ENCODE measurements at places on chromosomes 5 and 9. TPM values are rescaled to one million over a fixed set of nuclear protein-coding genes. Genes with fewer than 3 reads are reported as not detected.

Gene TYRP1
- 1.2 TPM for total RNA-seq

Gene PCDHGA11
- 13.2 TPM for total RNA-seq

Gene PCDHB12
- total RNA-seq = 9.2 TPM

Gene SURF6
- 2.9 TPM for total RNA-seq

Gene PCDHGC4
- total RNA-seq = 8.0 TPM

Gene GGTA1
- 16.3 TPM for total RNA-seq

Gene ABCA2
- 36.9 TPM for total RNA-seq

Gene CAMK4
- total RNA-seq = 1.1 TPM

Gene PCDH12
- total RNA-seq = 43.6 TPM

Gene SH3TC2
- 0.29 TPM for total RNA-seq

Gene TLN1
- 314 TPM for total RNA-seq

Gene DNAH5
- under 0.01 TPM for total RNA-seq

DNA sequence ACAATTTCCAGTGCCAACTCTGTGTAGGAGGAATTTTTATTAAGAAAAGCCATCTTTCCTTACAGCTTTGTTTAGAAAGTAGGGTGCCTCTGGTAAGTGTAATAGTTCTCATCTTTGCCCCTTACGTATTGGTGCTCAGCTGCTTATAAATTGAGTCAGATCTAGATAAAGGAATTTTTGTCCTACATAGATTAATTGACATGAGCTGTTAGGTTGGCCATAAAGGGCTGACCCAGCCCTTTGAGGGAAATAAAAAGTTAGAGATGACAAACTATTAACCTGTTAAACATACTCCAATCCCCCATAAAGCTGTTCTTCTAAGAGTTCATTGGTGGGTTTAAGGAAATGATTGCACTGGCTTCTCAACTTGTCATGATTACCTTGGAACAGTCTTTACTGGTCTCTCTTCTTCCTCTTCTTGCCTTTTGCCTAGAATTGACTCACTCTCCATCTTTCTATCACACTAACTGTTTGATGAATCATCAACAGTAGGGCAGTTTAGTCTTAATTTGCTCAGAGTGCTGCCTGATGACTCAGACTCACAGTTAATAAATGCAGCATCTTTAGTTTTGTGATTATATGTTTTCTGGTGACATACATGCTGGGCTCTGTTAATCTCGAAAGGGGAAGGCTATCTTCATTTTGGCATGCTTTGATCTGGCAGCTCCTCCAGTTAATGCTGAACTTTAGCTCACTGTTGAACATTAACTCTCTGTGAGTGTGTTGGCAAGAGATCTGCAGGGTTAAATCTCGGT, 51.7 kb downstream of the ARHGAP26 start:
- no peak for DNase-seq

DNA sequence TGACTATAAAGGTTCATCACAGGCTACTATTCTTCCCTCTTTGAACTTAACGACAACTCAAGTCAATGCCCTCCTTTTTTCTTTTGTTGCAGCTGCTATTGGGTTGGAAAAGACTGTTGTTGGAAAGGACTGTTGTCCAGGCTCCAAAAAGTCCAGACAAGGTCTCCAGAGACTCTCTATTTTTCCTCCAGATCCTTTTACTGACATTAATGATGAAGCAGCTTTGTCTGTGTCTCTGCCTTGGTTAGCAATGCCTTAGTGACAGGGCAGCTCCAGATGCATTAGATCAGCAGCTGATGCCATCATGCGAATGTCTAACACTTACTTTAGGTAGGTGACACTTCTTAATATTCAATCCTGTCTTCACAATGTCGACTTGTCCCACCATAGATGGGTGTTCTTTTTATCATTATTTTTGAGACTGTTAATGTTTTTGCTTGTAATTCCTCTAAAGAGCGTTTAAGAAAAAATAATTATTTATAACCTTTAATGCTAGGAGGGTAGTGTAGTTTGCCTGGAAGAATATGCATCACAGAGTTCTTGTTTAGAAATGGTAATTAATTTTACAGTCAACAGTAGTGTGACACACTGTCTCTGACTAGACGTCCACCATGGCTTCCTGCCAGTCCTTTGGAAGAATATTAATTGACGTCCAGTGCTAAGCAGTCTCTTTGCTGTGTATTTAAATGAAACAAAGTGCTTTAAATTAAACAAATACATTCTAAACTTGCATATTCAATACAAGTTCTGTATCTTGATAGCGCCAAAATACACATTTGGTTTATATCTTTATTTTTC, 492.2 kb downstream of the NR2F1-AS1 start:
- DNase-seq = no peak

DNA sequence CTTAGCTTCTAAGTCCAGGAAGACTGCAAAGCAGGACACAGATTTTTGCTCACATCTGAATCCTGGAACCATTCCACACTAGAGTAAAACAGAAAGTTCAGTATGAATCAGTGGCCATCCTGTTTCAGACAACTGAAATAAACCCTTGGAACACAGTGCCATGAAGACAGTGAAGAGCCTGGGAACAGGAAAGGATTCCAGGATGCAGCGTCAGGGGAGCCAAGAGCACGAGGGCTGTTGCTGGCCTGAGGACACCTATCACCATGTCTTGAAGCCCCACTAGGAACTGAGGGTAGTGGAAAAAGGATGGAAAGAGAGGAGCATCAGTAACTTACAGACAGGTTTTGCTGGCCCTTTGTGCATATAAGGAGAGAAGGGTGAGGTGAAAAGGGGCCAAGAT, 115.3 kb upstream of the FSTL4 start:
- DNase-seq = no peak

DNA sequence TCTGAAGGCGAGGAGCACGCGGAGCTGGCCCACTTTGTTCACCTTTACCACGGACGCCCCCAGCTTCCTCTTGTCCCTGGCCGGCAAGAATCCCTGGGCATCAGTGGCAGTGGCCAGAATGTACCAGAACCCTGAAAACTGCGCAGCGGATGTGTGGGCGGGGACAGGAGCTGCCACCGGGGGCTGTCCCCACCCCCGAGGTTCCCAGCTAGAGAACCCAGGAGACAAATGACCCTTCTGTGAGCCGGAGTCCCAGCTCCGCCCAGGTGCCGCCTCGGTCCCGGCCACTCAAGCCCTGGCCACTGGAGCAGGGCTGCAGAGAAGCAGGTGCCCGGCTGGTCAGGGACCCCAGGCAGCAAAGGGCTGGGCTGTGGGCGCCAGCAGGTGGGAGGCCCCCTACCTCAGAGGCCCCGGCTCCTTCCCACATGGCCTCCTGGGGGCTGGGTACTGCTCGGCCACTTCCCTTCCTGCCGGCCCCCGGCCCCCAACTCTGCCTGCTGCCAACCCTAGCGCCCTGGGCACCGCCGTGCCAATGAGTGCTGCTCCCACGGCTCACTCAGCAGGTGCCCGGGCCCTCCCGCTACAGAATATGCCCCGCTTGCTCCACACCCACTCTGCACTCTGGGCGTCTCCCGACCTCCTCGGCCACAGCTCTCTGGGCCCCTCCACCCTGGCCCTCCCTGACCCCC, 713 bp downstream of the LCN10 start:
- DNase-seq = peak; percentile 46

GRCh38 chr9:78363221-78363620, 66.3 kb downstream of the PSAT1 start:
- no peak for DNase-seq

DNA sequence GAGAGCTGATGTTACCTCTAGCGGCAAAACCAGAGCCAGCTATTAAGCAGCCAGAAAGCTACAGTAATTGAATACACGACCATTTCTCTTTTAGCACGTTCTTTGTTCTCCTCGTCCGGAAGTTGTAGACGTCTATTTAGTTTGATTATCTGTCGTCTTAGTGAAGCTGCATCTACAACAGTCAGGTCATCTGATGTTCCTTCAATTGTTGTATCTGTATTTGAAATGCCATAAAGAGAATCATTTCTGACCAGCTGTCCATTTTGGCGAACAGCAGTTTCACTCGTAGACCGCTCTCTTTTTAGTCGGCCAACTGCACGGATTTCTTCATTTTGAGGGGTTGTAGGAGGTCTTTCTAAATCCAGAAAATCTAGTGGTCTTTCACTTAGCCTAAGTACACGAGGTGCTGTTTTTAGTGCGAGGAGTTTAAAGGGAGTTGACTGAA, 12.6 kb downstream of the PDE6A start:
- no peak for DNase-seq

DNA sequence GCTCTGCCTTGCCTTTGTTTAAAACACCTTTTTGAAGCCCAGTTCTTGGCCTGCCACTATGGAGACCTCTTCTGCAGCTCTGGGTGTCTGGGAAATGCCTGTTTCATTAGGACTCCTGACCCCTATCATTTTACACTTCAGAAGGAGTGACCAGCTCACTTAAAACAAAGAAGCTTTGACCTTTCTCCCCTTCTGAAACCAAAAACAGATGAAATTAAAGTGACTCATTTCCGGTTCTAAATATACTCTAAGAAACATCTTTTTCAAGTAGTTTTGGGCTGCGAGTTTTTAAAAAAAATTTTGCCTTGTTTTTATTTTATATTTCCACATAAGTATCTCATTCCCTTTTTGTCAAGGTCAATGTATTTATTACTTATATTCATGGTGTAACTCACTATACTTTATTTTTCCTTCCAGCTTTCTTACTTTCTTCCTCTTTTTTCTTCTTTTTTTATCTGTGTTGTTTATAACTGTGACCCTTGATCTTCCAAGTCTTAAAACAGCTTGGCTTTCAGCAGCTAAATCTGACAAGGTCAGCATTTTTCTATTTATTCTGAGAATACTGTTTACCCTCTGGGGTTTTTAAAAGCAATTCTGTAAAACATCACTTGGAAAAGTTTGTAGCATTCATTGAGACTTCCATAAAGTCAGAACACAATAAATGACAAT, 672.9 kb downstream of the NR2F1-AS1 start:
- no peak for DNase-seq

DNA sequence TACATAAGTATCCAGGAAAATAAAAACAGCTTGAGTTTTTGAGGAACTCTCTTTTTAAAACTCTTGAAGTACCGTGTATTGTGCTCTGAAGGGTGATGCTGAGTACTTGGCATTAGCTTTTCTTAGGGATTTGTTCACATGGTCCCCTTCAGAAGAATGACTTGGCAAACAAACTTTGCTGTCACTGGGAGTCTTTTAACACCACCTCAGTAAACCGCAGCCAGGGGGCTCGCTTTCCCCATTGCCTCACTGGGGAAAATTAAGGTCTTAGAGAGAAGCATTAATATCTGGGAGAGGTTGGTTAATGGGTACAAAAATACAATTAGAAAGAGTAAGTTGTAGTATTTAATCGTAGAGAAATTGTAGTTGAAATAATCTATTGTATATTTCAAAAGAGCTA, 105.9 kb upstream of the DAP start:
- DNase-seq = no peak

DNA sequence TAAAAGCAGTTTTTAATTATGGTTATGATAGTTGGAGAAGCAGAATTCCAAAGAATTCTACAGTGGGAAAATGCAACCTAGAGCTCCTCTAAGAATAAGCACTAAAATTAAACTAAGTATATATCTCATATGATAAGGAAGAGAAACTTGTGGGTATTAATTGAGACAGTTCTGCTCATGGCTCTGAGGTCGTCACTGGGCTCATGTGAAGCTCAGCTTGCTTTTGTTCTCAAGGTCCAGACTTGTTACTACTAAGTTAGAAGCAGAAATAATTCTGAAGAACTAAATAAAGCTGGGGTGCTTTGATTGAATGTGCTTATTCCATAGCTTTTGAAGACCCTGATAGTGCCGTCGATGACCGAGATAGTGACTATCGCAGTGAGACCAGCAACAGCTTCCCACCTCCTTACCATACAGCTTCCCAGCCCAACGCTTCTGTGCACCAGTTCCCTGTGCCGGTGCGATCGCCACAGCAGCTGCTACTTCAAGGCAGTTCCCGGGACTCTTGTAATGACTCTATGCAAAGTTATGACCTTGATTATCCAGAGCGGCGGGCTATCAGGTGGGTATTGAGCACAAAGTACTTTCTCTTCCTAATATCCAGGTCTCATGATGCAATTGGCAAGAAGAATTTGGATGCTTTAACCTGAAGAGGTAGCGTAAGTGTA, 133.7 kb downstream of the UNC13B start:
- DNase-seq = no peak

- DNase-seq = no peak
Observed at GRCh38 chr5:93924628-93925027, 183.2 kb upstream of the POU5F2 start.

- DNase-seq = no peak
Observed at GRCh38 chr5:39176759-39177630, 42.4 kb downstream of the FYB1 start.

Measured in uterus (tissue), 4 donors.